Activated T-cell treated with anti-CD3 and anti-CD28 coated beads, Interleukin-2, amount 50 U/mL, for 4 hours (primary cell): ENCODE measurements at places on chromosomes 12 and 14. TPM values are rescaled to one million over a fixed set of nuclear protein-coding genes. Genes with fewer than 3 reads are reported as not detected.

The TEX52 gene
- total RNA-seq = not detected

DNA sequence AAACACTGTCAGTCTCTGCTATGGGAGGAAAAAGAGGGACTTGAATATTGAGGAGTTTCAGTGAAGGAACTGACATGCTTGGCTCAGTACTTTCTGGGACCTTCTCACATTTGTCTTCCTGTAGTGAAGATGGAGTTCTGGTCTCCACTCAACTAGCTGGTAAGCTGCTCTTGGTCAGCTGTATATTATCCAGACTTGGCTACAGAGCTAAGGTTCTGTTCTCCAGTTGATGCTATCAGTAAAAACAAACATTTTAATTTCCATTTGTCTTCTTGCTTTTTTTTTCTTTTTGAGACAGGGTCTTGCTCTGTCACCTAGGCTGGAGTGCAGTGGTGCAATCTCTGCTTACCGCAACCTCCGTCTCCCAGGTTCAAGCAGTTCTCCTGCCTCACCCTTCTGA is 5.3 kb downstream of the RNF34 start:
- no peak for DNase-seq

The GALNT8 gene
- 0.29 TPM for total RNA-seq

- no peak for DNase-seq
Observed at GRCh38 chr14:85175556-85175955, 354.4 kb upstream of the FLRT2 start.

DNA sequence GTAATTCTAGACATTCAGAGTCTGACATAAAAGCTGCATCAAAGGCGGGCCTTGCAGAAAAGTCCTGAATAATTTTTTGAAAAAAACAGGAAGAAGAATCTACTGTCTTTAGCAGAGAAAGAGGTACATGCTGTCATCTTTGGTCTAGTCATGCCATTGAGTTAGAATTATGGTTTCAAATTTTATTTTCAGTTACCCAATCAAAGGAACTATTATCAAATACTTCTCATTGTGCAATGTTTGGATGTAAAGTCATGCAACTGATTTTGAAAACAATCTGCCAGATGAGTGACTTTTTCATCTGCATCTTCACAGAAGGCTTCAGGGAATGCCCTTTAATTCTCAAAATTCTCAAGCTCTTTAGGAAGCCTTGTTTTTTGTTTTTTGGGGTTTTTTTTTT is 803.5 kb downstream of the FLRT2 start:
- no peak for DNase-seq

GRCh38 chr14:72753044-72753710 is 140.7 kb downstream of the DPF3 start:
- no peak for DNase-seq

DNA sequence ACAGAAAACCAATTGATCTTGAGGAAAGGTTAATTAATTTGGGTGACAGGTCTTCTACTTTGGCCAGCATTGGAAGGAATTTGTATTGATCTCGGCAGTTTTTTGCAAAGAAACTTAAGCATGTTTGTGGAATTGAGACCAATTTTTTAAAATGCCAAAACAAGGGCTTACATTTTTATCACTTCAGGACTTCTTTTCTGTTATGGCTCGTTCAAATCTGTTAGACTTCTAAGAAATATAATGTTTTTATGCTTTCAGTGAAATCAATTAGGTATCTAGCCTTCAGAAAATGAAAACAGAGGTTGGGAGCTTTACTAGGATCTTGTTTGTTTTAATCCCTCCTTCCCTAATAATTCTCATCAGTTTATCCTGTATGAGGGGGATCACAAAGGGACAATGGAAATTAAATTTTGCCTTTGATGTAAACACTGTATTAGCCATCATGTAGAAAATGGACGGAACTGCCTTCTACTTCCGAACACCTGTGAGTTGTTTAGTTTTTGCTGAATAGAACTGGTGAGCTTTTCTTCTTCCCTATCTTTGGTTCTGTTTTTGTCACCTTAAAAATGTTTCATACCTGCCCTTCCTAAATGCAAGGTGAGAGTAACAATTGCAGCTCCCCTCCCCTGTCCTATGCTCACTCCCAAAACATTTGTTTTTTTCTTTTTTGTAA is 7.8 kb downstream of the FOXA1 start:
- DNase-seq = no peak
